ENCODE measurements at places on chromosomes 3 and 15.

GRCh38 chr3:77240072-77240650 is 200.3 kb downstream of the ROBO2 start:
- DNase-seq: no peak

DNA sequence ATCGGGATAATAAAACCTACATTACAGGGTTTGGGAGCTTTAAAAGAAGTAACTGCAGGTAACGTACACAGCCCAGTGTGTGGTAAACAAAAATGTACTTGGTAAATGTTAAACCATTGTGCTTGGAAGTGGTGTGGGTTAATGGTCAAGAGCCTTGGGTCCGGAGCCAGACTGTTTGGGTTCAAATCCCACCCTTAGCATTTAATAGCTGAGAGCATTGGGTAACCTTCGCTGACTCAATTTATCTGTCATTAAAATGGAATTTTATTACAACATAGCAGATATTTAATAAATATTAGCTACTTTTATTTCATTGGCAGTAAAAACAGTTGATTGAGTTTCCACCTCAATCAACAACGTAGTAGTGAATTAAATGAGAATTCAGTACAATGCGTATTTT is 1.5 kb downstream of the FSTL1 start:
- DNase-seq: no peak

DNA sequence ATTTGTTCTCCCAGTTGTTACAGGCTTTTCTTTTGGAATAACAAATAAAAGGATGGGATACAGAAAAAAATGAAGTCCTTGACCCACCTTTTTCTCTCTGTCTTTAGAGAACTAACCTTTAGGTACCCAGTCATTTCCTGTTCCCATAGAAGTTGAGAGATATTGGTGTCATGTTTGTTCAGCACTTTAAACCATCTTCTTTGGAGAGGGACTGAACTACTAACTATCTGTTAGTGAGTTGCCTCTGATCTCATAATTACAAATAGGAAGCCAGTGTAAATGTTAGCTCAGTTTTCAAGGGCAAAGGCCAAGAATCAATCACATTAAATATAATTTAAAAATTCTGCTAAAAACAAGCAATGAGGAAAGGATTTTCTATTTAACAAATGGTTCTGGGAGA is 72.9 kb upstream of the DCBLD2 start:
- DNase-seq: no peak

DNA sequence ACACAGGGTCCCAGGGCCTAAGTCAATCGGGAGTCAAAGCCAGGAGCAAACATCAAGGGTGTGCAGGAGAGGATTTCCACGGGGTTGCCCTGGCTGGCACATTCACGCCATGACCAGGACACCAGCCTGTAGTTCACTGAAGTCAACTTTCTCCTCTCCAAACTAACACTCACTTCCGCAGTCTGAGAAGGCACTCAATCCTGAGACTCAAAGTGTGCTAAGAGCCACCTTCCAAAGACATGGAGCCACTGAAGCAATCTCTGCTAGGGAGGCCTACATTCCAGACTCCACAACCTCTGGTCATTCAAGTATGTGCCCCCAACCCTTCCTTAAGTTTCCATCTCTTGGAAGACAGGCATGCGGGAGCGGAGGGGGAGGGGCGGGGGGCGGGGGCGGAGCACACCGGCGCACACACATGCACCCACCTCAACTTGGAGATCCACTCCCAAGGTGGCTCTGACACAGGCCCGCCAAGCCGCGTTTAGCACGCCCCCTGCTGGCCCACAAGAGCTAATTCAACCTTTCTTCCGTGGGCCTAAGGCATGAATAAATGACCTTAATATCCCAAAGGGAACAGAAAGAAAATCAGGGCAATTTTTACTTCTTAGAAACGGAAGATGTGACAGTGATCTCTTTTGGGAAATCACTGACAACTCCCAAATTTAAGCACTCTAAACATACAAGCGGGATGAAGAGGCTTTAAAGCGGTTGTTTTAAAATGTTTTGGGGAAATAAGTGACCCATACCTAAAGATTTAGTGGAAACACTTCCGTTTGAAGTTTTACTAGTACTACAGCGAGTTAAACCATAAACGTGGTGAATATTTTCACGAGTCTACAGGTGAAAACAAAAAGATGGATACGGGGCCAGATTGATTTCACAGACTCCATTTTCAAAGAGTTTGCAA is 162.5 kb upstream of the CHRNA7 start:
- DNase-seq: peak; percentile 50

DNA sequence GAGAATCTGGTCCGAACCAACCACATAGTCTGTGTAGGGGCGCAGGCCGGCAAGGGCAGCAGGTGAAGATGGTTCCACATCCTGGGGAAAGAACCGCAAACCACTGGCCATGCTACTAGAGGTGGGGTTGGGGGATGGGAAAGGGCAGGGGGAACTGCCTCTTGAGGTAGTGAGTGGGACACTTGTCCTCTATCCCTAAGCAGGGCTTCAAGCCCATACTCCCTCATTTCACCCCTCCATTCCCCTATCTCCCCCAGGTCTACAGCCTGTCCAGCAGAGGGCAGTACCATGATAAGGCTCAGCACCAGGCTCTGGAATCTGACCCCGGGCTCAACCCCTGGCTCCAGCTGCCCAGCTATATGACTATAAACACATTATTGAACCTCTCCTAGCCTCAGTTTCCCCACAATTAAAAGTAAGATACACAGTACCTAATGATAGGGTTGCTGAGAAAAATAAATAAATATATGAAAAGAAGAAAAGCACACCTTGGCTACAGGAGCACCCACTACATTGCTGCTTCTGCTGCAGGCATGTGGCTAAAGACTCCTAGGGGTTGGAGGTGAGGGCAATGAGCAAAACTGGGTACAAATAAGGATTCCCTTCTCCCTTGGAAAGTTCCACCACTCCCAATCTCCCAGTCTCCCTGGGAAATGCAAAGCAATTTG is 6.3 kb downstream of the GORASP1 start:
- DNase-seq: peak; percentile 68

- DNase-seq: no peak
Observed at GRCh38 chr3:46859001-46859710, 4.1 kb downstream of the MYL3 start.

- DNase-seq: no peak
Observed at GRCh38 chr15:66570327-66570726, 4.5 kb upstream of the LCTL start.
